ENCODE measurements at places on chromosomes 2 and 18. TPM values are rescaled to one million over a fixed set of nuclear protein-coding genes. Genes with fewer than 3 reads are reported as not detected.

Gene FAP
- 0.09 TPM for total RNA-seq

Gene TNS1
- total RNA-seq: 33.3 TPM

Gene TXNDC2
- total RNA-seq: not detected

Gene CACNB4
- total RNA-seq: 0.26 TPM

Gene DYTN
- total RNA-seq: not detected

Gene ALK
- total RNA-seq: not detected

Gene IL1RN
- total RNA-seq: not detected

Gene MFSD6
- total RNA-seq: 10.6 TPM

Gene LIMS4
- 52.5 TPM for total RNA-seq

Gene PCARE
- total RNA-seq: not detected

All from dermis lymphatic vessel endothelial cell (primary cell).